ENCODE measurements at places on chromosomes 4 and X.

- DNase-seq, result no peak
These were observed 149.4 kb downstream of the NDST4 start for GRCh38 chr4:114964026-114964425.

GRCh38 chr4:128658214-128658631, 151.3 kb upstream of the JADE1 start:
- no peak for DNase-seq

GRCh38 chr4:105709081-105709450, 482 bp downstream of the GSTCD start:
- peak; percentile 1 for DNase-seq

DNA sequence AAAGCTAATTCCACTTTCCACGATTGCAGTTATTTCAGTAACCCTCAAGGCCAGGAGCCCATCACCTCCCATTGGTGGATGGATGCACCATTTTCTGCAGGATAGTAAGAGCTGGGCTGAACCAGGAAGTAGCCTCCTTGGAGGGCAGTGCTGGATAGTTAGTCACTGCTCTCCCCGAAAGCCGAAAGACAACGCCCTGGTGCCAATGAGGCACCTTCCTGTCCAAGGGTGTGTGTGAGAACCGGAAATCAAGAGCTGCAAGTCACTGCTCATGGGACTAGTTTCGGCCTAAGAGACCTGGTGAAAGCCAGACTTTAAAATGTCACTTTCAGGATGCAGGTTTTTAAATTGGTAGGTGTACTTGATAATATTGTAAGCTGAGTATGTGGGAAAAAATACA, 203.8 kb upstream of the HS3ST1 start:
- DNase-seq, result no peak

DNA sequence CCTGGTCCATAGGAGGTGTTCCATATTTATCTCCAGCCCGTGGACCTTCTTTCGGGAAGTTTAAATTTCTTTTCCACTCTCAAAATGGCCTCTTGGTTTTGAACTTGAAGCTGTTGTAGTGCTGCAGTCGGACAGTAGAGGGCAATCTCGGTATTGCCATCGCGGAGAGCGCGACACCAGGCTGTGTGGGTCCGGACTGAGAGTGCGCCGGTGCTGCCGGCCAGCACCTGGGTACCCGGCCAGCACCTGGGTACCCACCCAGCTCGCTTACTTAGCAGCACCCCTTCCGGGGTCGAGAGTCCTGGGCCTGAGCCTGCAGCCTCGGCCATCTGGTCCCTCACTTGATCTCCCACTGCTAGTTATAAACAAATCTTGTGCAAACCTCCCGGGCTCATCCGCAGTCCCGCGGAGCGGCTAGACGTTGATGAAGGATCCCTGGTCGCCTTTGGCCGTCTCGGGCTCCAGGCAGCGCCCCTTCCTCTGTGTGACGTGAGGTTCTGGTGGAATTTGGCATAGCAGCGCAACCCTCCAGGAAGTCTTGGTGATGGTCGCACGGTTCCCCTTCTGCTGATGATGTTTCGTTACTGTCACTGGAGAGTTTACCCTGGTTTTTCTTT, 18.0 kb downstream of the FAM9A start:
- DNase-seq, result peak; percentile 21

DNA sequence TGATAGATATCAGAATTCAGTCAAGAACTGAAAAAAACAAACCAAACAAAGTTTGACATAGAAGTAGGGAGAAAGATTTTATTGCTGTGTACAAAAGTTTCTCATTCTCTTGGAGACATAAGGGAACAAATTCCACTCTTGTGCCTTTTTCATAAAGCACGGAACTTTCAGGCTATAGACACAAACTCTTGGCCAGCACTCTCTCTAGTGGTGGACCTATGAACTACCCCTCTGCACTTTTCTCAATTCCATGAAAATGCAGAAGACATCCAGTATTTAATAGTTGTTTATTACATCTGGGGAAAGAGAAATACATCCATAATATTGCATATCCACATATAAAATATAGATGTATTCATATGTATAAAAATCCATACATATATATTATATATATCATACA, 291.6 kb upstream of the HS3ST1 start:
- peak; percentile 51 for DNase-seq

DNA sequence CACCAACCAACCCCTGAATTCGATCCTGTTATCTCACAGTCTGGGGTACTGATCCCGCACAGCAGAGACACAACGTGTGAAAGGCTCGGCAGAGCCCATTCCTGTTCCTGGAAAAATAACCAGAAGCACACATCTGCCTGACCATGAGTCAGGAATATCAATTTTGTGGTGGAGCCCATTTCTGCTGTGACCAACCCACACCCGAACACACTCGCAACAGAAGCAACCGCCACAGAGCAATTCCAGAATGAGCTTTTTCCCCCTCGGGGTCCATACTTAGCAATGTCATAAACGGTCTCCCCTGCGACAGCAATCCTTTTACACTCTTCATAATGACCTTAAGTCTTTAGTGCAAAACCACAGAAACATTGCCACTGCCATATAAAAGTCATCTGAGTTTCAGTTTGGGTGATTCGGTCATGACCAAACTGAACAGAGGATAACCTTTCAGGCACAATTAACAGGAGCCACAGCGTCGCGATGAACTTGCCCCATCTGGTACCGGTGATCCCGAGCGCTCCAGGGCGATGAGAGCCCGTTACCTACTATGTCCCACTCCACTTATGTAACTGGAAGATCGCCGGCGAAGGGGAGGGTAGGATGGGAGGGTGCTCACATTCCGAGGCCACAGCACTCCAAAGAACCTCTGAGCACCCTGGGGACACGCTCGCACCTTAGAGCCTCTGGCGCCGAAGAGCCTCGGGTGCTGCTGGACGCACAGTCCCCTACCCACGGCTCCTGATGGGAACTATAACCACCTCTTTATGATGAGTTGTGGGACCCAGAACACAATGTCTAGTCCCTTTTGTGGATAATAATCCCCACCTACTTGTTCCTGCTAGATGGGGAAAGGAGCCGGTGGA, 1.1 kb downstream of the MECP2 start:
- peak; percentile 13 for DNase-seq

GRCh38 chrX:106707771-106708454, 18.6 kb upstream of the RNF128 start:
- DNase-seq, result peak; percentile 83

DNA sequence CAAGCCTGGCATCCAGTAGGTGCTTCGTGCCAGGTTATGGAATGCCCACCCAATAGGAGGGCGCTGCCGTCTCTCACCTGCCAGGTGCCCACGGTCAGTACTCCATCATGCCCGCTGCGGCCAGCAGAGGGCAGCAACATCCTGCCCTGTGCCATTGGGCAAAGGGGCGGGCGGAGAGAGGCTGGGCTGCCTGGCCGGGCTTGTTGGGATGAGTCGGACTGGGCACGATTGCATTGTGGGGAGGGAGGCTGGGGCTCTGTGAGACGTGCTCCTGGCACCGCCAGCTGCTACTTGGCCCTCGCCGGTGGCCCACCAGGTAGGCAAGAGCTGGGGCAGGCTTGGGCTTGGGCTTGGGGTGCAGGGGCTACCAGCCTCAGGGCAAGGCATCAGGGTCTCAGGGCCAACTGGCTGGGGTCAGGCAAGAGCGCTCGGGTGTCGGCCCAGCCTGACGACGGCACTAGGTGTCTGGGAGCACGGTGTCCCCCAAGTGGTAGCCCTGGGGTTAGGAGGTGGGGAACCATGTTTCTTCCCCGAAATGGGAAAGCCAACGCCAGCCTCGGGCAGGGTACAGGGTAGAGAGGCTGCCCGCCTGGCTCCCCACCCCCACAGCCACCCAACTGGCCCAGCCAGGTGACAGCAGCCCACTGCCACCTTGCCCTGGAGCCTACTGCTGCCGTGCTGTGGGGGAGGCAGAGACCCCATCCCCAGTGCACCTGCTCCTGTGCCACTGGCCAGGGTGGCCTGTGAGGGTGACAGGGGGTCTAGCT, at the start of gene PLXNB3:
TSS of gene PLXNB3 (plus strand) at position 261 of the 767 bp plus-strand sequence. CDS start 1,287 bp downstream, outside the sequence.
- DNase-seq, result peak; percentile 76

DNA sequence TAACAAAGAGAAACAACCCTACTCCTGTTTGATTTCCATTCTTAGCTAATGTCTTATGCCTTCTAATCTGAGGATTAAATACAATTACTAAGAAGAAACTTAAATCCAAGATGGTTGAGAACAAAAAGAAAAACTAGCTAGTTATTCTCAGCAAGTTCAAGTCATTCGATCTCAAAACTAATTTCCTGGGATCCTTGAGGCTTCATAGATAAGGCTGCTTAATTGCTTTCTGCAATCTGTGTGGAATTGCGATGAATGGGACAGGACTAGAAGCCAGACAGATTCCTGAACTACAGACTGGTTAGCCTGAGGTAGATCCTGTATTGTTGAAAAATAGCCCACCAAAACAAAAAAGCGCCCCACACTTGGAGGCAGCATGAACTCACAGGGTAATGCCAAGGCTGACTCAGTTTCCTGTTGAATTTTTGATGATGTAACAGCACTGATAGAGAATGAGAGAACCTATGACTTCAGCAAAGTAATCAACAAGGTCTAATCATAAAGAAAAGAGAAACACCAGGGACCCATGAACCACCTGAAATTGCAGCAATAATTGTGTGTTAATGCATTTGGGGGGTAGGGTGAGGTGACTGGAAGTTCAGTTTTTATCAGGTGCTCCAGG, 33.9 kb downstream of the KLHL15 start:
- DNase-seq, result no peak

DNA sequence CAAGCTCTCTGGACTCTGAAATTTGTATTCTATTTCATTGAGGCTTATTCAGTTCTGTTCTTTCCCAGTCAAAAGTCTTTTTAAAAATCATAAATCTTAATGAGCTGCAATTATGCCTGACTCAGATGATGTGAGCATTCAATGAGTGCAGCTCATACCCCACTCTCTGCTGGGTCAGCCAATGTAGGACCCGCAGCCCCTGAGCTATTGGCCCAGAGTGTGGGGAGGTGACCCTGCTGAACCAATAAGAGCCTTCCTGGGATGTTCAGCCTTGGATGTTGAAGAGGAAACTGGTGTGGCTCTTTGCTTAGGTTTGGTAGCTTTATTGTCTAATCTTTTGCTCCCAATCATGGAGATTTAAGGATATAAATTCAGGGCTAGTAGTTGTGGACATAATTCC, 12.1 kb upstream of the TCEAL4 start:
- no peak for DNase-seq

DNA sequence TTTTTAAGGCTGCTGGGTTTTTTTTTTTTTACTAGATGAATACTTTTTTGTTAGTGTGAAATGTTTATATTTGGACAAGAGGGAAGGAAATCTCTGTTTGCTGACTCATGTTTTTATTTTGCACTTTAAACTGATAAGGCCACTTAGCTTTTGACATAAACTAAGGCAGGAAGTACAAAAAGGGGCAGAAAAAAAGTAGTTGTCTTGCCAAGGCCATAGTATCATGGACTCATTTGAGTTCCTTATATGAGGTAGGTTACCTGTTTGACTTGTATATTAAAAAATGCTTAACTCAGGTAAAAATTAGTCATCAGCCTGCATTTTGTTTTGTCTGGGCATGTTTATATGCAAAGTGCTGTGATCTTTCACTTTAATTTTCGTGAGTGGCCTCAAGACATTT, 26.0 kb downstream of the SMAD1 start:
- DNase-seq, result no peak
